ENCODE measurements at places on chromosomes 12 and 14. TPM values are rescaled to one million over a fixed set of nuclear protein-coding genes. Genes with fewer than 3 reads are reported as not detected.

DNA sequence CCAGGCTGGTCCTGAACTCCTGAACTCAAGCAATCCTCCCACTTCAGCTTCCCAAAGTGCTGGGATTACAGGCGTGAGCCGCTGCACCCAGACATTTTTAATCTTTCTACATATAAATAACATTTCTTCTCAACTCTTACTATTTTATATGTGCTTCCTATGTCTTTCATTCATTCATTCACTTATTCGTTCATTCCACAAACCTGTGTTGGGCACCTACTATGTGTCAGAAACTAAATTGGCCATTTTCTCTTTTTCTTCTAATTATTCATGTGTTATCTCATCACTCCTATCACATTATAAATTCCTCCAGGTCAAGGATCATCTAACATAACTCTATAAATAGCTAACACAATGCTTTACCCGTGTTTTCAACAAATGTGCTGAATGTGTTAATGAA, 23.7 kb downstream of the FOXA1 start:
- H3K4me1 ChIP-seq, result no peaks in the 10 kb centered on the region
- H3K36me3 ChIP-seq, result no peaks in the 10 kb centered on the region
- no peak overlapping the region for H3K4me3 ChIP-seq
- DNase-seq, result no peak

DNA sequence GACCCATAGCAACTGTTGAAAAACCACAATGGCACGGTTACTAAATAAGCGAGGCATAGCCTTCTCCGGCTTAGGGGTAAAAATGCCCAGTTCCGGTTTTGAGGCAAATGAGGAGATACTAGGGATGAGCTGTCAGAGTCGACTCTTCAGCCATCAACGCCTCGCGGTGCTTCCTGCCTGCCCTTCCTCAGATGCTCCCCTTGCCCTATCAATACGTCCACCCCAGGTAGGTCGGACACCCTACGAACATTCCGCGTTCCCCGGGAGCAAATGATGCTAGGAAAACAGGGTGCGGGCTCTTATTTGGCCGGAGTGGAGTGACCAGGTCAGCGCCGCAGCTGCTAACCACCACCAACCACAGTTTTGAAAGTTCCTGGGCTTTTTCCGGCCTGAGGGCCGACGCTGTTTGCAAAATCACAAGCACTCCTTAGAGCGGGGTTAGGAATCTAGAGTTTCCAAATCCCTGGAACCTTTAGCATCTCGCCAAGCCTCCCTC, 1.2 kb downstream of the SRSF9 start:
- DNase-seq, result peak; percentile 44
- H3K4me1 ChIP-seq, result peaks cover 44% of the 10 kb centered on the region
- H3K4me3 ChIP-seq, result peak overlapping the region; percentile 77
- peak overlapping the region; percentile 85 for H3K27ac ChIP-seq
- peaks cover 42% of the 10 kb centered on the region for H3K36me3 ChIP-seq
- H3K27me3 ChIP-seq, result no peaks in the 10 kb centered on the region

DNA sequence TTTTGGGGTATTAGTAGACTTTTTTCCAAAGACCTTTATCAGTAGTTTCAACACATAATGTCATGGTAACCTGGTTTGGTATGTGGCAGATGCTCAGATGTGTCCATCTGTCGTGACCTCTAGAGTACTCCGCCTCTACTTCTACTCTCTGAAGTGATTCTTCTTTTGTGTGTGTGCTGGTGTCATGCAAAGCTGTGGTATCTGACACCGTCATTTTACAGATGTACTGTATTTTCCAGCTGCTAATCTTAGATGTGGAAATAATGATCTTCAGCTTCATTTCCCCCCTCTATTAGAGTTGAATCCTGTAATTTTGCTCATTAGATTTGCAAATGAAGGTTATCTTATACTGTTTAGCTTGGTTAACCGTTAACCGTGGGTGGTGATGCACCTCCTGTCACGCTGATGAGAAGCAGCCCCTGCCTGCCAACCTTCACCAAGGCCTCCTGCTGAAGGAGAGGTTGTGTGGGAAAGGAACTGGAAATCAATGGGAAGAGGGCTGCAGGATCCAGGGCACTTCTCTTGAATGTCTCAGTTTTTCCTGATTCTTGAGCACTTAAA, 222.4 kb upstream of the AMIGO2 start:
- peak overlapping the region; percentile 26 for H3K4me3 ChIP-seq
- no peaks in the 10 kb centered on the region for H3K27me3 ChIP-seq
- peak overlapping the region; percentile 92 for H3K27ac ChIP-seq
- DNase-seq, result peak; percentile 48

GRCh38 chr12:2277492-2278155, 224.8 kb downstream of the CACNA1C start:
- H3K27me3 ChIP-seq, result no peaks in the 10 kb centered on the region
- no peaks in the 10 kb centered on the region for H3K36me3 ChIP-seq
- no peak overlapping the region for H3K27ac ChIP-seq
- no peaks in the 10 kb centered on the region for H3K4me1 ChIP-seq
- H3K4me3 ChIP-seq, result no peak overlapping the region
- no peak for DNase-seq

The IFNG-AS1 gene
- total RNA-seq, result 0.25 TPM

The C12orf56 gene
- not detected for total RNA-seq

The ENDOU gene
- not detected for total RNA-seq

All from activated CD8-positive, alpha-beta T cell treated with anti-CD3 and anti-CD28 coated beads for 36 hours (primary cell).